Caco-2 (cell line): ENCODE measurements at places on chromosomes 3 and 15. TPM values are rescaled to one million over a fixed set of nuclear protein-coding genes. Genes with fewer than 3 reads are reported as not detected.

DNA sequence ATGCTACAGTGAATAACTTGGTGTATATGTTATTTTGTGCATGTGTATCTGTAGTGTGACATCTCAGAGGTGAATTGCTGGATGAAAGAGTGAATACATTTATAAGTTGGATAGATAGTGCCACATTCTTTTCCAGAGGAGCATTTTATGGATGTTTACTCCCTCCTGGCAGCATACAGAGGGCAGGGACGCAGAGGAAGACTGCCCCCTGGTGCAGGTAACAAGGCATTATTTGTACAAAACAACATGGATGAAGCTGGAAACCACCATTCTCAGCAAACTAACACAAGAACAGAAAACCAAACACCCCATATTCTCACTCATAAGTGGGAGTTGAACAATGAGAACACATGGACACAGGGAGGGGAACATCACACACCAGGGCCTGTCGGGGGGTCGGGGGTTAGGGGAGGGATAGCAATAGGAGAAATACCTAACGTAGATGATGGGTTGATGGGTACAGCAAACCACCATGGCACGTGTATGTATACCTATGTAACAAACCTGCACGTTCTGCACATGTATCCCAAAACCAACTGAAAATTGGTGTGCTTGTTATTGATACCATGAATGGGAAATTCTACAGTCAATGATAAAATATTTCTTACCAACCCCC lies 57.9 kb upstream of the CTXND1 start:
- no peak overlapping the region for H3K27ac ChIP-seq
- H3K36me3 ChIP-seq, result no peaks in the 10 kb centered on the region
- DNase-seq, result peak; percentile 11
- no peaks in the 10 kb centered on the region for H3K4me1 ChIP-seq
- H3K4me3 ChIP-seq, result no peak overlapping the region

DNA sequence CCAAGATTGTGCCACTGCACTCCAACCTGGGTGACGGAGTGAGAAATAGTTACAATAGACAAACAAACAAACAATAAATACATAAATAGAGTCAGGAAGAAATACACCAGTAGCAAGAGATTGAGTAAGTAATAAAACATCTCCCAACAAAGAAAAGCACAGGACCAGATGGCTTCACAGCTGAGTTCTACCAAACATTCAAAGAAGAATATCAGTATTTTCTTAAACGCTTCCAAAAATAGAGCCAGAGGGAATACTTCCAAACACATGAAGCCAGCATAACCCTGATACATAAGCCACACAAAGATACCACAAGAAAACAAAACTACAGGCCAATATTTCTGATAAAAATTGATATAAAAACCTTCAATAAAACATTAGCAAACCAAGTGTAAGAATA lies 30.7 kb upstream of the IGSF10 start:
- H3K36me3 ChIP-seq, result no peaks in the 10 kb centered on the region
- no peak for DNase-seq
- no peak overlapping the region for H3K27ac ChIP-seq
- no peaks in the 10 kb centered on the region for H3K27me3 ChIP-seq
- H3K4me3 ChIP-seq, result no peak overlapping the region
- no peaks in the 10 kb centered on the region for H3K4me1 ChIP-seq

GRCh38 chr3:54122324-54123002 lies at the start of gene CACNA2D3:
CACNA2D3 (plus strand) TSS chr3:54122552.
- no peaks in the 10 kb centered on the region for H3K36me3 ChIP-seq
- DNase-seq, result no peak
- peaks cover 3% of the 10 kb centered on the region; the same call in 1 of the 2 replicates for H3K4me1 ChIP-seq
- peak within 1 kb of the TSS; percentile 25 for H3K4me3 ChIP-seq

DNA sequence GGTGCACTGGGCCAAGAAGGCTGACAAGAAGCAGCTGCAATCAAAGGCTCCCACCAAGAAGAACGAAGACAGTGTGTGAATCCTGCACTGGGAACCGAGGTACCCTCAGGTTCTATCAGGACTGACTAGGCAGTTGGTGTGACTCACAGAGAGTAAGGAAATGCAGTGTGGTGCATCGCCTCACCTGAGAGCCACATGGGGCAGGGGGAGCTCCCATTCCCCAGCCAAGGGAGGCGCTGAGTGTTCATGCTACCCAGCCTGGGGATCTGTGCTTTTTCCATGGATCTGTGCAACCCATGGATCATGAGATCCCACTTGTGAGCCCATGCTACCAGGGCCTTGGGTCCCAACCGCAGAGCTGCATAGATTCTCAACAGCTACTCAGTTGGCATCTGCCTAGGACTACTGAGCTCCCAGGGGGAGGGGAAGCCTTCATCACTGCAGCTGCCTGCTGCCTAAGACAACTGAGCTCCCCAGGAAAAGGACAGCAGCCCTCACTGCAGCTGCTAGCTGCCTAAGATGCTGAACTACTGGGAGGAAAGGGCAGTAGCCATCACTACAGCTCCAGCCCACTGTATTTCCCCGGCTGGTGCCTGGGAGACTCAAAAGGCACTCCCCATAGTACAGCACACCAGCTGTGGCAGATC lies 6.9 kb upstream of the PLSCR2 start:
- H3K27ac ChIP-seq, result no peak overlapping the region
- H3K36me3 ChIP-seq, result no peaks in the 10 kb centered on the region
- no peak overlapping the region for H3K4me3 ChIP-seq

DNA sequence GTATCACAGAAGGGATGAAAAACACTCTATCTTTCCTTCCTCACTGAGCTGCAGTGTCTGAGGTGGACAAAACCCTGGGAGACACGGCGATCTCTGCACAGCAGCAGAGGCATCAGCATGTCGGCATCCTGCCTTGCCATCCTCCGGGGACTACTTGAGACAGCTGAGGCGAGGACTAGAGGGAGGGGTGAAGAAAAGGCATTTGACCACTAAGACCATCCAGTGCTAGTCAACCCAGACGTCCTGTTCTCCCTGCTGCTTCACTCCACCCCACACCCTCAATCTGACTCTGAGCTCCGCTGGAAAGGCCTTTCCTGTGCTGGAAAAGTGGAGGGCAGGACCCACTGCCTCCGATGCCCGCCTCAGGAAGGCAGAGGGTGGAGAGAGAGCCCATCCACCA lies 67.3 kb downstream of the VGLL4 start:
- H3K36me3 ChIP-seq, result no peaks in the 10 kb centered on the region
- no peaks in the 10 kb centered on the region for H3K27me3 ChIP-seq
- DNase-seq, result no peak
- no peak overlapping the region for H3K27ac ChIP-seq

CCR5 gene
- total RNA-seq, result not detected in 2 replicates

LTK gene
- total RNA-seq, result 8.5 and 10.9 TPM in 2 replicates

TUBGCP5 gene
- total RNA-seq, result 48.3 and 53.1 TPM in 2 replicates
